ENCODE measurements at places on chromosomes 1 and 21.

- DNase-seq = no peak
Observed at GRCh38 chr1:106768077-106768476, 288.4 kb upstream of the PRMT6 start.

GRCh38 chr21:44972821-44973220 lies 33.0 kb downstream of the SLX9 start:
- no peak for DNase-seq

GRCh38 chr1:31786366-31787060 lies 22.4 kb upstream of the ADGRB2 start:
- DNase-seq = no peak

DNA sequence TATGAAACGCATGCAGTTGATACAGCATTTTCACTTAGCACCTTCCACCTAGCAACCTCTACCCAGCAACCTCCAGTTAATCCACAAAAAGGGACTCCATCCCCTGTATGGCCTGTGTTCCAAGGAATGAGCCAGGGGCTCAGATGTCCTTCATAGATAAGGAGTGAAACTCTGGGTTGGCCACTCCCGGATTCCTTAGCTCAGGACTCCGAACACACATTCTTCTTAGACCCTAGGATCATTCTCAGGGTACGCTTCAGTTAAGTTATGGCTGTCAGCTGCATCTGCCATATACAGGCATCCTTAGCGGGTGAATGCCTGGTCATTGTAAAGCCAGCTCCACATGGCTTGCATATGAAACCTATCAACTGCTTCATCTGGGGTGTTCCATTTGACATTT lies 15.9 kb upstream of the IFI6 start:
- no peak for DNase-seq

- DNase-seq = no peak
Observed at GRCh38 chr21:28727809-28728208, 264.9 kb downstream of the LTN1 start.

DNA sequence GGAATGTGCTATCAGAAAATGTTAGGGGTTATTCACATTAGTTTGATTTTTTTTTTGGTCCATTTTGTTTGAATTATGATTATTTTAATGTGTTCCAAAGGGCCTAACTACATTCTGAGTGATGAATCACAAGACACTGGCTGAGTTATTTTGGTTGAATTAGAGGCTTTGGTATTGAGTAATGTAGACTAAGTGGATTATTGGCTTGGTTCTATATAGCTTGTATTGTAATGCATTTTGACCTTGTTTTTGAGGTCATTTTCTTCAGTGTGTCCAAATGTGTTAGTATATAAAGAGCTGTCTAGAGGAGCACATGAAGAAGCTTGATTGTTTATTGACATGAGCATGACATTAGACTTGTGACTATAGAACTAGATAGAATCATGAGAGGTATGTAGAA lies 3.4 kb downstream of the ZNF326 start:
- DNase-seq = no peak

DNA sequence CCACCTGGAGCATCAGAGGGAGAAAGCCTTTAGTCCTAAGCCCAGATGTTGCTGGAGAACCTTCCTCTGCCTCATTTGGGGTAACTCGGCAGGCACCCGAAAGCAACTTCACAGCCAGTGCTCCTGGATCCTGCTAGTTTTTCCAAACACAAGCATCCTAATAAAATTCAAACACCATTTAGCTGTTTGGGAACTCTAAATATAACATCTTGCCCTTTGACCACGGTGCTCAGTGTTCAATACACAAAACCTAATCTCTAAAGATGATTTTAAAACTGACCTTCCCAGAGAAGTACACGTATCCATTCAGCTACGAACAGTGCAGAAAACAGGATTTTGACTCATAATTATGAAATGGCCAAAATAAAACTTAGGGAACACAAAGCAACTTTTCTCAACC lies 40.3 kb downstream of the PROX1 start:
- no peak for DNase-seq

DNA sequence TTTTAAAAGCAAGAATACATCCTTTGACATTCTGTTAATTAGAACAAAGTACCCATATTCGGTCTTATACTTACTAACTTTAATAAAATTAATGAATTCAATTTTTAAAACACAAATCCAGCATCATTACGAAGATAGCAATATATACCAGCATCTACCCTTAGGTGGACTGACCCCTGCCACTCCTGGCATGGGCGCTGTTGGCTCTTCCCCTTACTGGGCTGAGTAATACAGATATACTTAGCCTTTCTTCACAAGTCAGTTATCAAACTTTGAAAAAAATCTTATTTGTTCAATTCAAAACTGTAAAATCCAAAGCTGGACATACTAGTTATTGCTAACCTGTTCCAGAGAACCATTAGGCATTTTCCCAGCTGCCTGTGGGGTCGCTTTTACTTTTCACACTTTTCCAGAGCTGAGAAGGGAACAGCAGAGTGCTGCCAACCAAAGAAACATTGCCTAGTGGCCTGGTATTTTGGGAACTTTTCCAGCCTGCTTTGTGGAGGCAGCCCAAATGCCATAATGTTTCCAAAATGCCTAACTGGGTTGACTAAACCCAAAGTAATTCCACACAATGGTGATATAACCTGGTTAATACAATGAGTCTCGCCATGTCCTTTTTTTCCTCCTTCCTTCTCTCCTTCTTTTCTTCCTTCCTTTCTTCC lies 424.7 kb upstream of the ADGRL2 start:
- no peak for DNase-seq

GRCh38 chr1:39494671-39495410 lies 3.4 kb downstream of the BMP8A start:
- no peak for DNase-seq

DNA sequence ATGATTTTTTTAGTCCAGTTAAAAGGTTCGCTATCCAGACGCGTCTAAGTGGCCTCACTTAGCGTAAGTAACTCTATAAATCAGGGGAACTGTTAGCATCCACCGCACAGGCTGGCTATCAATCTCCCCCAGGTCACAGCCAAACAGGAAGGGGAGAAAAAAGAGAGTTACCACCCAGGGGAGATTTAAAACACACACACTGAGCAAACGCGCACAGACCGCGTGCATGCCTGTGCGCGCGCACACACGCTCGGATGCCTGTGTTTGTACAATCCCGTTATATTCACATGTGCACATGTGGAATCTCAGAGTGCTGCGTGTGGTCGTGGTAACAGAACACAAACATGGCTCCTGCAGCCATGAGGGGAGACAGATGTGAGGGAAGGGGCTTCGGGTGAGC lies 125.4 kb downstream of the CASZ1 start:
- no peak for DNase-seq

GRCh38 chr1:78415165-78415564 lies 75.6 kb upstream of the PTGFR start:
- DNase-seq = no peak

DNA sequence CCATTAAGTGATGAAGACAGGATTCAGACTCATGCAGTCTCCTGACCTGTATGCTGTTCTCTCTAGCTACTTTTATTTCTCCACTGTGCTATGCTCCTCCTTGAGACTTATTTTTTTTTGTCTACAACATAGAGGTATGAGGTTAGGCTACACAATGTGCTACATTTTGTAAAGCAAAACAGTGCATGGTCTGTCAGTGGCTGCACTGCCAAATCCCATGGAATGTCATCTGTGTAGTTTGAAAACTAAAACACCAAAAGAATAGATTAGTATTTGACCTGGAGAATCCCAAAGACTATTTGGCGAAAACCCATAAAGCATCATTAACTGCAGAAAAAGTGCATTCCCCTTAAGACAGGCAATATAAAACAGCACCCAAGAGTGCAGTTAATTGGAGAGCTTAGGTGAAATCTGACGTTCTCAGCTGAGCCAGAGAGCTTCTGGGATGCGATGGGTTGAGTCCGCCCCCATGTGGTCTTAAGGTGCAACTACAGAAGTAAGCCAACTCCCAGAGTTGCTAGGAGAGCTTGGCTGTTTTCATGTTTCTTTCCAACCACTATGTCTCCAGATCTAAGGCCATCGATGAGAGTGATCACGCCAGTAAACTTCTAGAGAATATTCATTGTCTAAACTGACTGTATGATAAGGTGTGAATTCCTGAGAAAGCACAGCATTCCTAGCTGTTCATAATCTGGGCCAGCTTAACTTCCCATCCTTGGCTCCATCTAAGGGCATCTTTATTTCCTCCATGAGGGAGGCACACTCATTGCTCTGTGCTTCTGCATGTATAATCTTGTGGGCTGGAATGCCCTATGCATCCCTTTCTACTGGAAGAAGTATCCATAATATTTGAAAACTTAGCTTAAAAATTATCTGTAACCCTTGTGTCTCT lies 20.7 kb upstream of the CYP2J2 start:
- no peak for DNase-seq

DNA sequence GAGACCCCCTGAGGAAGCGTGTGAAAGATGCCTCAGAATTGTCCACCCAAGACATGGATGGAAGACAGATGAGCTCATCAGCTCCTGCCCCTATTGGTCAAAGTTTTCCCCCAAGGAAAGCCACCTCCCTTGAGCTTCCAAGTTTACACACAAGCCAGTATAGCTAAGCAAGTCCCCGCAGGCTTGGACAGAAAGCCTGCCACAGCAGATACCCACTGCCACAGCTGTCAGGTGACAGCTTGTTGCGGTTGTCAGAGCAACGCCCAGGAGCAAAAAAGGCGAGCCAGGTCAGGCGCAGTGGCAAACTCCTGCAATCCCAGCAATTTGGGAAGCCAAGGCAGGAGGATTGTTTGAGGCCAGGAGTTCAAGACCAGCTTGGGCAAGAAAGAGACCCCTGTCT lies 60.9 kb upstream of the IFNAR2 start:
- no peak for DNase-seq

DNA sequence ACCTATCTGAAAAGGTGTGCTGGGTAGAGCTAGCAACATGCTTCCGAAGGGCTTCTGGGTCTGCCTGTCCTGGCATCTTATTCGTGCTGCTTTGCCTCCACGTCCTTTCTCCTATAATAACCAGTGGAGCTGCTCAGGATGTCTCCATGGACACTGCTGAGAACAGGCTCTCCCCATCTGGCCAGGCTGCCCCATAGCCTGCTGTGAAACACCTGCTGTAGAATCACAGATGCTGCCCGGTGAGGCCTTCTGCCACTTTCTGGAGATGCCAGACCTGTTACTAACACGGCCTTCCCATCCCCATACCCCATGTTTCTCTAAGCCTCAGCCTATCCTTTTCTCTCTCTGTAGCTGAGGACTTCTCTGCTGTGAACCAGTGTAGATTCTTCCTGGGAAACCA lies 120.5 kb downstream of the IER5 start:
- peak; percentile 9 for DNase-seq

DNA sequence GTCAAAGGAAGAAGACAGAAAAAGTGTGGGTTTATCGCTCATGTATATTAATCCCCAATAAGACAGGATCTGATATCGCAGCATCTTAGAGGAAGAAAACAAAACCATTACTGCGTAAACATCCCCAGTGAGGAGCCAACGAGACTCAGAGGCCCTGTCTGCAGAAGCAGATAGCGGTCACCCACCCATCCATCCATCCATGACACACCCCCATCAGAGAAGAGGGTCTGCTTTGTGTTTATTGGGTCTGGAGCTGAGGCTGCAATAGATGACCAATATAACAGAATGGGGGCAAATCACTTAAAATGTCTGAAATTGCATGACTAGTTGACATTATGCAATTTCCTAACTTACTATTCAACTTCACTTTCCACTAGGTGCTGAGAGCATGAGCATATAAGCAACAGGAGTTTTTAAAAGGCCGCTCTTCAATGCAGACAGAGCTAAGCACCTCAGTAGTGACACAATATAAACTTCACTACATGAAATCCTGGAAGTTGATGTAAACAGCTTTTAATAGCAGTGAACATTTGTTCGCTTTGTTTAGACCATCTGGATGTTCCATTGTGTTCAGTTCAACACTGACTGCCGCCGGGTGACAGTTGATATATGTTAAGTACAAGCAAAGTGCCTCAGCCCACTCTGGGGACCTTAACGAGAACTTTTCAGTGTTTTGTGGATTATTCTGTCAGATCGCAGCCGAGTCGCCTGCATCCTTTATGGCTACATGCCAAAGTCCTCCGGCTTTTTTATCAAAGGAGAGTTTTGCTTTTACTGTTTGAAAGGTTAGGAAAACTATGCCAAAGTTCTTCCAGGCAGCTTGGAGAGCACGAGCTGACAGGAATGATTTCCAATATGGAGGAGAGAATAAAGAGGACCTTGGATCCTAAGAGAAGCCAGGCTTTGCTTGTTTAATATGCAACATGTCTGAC lies 167.5 kb downstream of the ZNF281 start:
- no peak for DNase-seq

GRCh38 chr1:156809711-156810366 lies 6.8 kb downstream of the SH2D2A start:
- no peak for DNase-seq

- no peak for DNase-seq
Observed at GRCh38 chr1:43250351-43250761, 19.4 kb upstream of the TMEM125 start.

Data from D721Med (cell line).